ENCODE measurements at places on chromosomes 2 and 18.

DNA sequence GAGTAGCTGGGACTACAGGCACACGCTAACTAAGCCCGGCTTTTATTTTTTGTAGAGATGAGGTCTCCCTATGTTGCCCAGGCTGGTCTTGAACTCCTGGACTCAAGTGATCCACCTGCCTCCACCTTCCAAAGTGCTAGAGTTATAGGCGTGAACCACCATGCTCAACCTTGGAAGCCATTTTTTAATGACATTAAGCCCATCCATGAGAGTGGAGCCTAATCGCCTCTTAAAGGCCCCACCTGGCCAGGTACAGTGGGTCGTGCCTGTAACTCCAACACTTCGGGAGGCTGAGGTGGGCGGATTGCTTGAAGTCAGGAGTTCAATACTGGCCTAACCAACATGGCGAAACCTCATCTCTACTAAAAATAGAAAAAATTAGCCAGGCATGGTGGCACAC is 41.6 kb upstream of the TFCP2L1 start:
- DNase-seq, result no peak

GRCh38 chr2:118387509-118387908 is 299.2 kb downstream of the INSIG2 start:
- no peak for DNase-seq

DNA sequence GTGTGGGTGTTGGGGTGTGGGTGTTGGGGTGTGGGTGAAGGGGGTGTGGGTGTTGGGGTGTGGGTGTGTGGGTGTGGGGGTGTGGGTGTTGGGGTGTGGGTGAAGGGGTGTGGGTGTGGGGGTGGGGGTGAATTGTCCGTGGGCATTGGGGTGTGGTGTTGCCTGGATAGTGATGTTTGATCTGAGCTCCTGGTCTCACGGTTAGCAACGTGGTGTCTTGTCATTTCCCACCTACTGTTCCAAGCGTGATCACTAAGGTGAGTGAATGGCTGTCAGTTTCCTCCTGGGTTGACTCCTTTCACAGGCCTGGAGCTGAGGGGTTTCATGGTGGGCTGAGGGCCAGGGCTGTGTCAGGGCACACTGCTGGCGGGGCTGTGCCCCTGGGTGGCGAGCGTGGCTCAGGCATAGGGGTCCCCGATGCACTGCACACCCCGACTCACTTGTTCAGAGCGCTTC is 27.2 kb downstream of the RTP5 start:
- DNase-seq, result peak; percentile 19

GRCh38 chr2:71559828-71560637 is 106.7 kb downstream of the DYSF start:
- no peak for DNase-seq

DNA sequence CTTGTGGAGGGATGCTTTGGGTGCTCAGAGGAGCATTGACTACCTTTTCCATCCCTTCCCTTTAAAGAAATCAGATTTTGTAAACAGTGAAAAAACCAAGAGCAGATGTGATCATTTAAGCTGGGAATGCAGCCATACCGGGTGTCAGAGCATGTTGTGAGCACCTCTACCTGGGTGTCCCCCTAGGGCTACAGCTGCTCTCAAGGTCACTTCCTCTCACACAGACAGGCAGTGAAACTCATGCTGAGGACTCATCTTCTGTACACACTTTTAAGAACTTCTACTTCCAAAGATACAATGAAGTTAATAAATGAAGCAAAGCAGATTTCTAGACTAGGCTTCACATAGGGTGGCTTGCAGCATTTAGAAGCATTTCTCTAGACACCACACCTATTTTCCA is 48.4 kb upstream of the FRZB start:
- DNase-seq, result no peak

DNA sequence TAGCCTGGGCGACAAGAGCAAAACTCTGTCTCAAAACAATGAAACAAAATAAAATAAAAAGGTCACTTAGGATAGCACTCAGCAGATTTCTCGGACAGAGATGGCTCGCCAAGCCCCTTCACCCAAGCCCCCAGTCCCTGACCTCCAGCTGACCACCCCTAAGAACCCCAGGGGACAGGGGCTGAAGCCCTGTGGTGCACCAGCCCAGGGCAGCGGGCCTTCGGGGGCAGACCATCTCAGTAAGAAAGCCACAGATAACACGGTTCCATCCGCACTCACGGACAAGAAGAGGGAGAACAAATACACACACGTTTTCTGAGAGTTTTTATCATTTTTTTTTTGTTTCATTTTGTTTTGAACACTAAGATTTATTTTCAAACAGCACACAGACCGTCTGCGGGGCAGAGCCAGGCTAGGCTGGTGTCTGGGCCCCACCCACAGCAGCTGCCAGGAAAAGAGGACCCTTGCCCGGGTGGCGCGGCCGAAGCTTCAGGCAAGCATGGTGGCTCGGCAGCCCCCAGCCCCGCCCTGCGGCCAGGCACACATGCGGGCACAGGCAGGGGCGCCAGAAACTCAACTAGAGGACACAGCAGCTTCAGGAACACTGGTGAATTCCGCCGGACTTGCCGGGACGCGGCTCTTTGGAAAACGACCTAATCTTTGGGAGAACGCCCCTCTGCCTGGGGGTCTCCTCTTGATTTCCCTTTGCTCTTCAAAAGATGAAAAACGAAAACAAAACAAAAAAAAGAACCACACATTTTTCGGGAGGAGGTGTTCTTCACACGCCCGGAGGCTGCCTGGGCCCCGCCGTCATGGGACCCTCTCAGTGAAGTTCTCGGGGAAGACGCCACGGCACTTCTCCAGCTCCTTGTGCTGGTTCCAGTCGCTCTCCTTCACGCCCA is 59.0 kb downstream of the BIN1 start:
- DNase-seq, result no peak

GRCh38 chr2:16429431-16430145 is 236.0 kb downstream of the CYRIA start:
- DNase-seq, result no peak

DNA sequence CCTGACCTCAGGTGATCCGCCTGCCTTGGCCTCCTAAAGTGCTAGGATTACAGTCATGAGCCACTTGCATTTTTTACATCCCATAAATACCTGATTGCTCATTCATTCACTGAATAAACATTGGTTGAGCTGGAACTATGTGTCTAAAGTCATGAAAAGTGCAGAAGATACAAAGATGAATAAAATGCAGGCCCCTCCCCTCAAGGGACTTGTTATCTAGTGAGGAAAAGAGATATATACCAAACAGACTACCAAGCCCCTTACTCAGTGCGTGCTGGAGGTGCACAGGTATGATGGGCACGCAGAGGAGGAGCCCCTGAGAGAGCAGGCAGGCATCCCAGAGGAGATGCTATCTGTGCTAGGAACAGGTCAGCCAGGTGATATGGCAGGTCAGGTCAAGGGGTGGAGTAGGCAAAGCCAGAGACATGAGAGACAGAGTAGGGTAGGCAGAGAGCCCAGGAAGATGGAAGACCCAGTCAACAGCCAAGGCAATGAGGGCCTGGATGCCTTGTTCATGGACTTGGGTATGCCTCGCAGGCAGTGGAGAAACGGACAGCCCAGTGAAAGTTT is 7.7 kb downstream of the FHL2 start:
- no peak for DNase-seq

DNA sequence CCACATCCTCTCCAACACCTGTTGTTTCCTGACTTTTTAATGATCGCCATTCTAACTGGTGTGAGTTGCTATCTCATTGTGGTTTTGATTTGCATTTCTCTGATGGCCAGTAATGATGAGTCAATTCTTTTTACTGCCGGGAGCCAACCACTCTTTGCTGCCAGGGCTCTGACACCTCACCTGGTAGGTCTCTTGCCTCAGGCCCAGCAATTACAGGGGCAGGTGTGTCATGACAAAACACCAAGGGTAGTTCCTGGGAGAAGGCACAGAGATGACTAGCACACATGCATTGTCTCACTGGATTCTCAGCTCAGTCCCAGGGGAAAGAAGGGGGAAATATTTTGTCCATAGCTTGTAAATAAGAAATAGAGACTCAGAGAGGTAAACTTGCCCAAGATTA is 122.3 kb downstream of the CHST9 start:
- no peak for DNase-seq

DNA sequence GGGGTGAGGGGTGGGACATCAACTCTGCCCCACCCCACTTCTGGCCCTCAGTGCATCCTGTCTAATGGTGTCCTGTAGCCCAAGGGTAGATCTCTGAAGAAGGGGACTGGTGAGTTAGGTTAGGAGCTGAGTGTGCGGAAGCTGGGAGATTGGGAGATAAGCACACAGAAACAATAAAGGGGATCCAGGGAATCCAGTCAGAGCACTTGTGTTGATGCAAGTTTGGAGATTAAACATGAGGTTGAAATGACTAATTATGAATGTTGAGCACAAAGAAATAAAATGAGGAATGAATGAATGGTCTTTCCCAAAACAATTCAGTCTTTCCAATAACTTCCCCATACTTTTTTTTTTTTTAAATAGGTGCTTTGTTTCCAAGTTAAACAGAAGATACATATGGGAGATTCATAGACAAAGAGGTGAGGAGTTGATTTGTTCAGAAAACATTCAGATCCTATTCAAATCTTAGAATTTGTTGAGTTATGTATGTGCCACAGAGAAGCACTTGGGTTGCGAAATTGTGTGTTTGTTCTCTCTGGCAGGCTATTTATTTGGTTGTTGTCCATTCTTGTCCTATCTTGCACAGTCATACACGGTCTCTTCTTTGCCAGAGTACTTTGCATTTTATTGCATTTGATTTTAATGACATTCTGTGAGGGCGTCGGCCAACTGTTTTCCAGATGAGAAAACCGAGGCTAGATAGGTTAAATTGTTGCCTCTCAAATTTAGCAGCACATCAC is 31.6 kb upstream of the NABP1 start:
- DNase-seq, result no peak

- DNase-seq, result no peak
Observed at GRCh38 chr2:178109813-178110212, 2.4 kb upstream of the RBM45 start.

DNA sequence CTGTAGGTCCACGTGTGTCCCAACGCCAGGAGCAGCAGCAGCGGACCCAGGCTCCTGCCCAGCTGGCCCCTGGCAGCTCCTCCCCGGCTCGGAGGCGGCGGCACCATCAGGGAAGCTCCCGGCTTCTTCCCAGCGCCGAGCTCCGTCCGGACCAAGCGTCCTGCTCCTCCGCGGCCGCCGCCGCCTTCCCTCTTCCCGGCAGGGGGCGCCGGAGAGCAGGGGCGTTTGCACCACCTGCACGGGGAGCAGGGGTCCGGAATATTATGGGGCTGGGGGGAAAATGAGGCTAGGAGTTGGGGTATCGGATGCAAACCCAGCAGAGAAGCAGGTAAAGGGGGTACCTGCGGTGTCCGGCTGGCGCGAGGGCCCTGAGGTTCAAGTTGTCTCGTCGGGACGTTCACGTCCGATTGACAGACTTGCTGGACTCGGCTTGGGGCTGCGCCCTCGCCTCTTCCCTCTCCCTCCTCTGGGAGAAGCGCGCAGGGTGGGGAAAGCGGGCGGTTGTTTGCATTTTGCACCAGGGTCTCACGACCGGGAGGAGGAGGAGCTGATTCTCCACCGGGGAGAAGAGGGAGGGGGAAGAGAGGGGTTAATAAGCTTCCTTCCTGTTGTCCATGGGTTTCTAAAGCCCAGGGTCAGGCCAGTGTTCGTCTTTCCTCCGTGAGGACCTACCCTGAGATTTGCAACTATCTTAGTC is at the start of gene CCBE1:
Gene CCBE1 (minus strand): TSS at position 188 of the 697 bp plus-strand sequence.
- peak; percentile 59 for DNase-seq

GRCh38 chr2:23464905-23465537 is 80.0 kb downstream of the KLHL29 start:
- DNase-seq, result no peak

GRCh38 chr2:46294176-46294836 is 2.9 kb upstream of the EPAS1 start:
- DNase-seq, result no peak

DNA sequence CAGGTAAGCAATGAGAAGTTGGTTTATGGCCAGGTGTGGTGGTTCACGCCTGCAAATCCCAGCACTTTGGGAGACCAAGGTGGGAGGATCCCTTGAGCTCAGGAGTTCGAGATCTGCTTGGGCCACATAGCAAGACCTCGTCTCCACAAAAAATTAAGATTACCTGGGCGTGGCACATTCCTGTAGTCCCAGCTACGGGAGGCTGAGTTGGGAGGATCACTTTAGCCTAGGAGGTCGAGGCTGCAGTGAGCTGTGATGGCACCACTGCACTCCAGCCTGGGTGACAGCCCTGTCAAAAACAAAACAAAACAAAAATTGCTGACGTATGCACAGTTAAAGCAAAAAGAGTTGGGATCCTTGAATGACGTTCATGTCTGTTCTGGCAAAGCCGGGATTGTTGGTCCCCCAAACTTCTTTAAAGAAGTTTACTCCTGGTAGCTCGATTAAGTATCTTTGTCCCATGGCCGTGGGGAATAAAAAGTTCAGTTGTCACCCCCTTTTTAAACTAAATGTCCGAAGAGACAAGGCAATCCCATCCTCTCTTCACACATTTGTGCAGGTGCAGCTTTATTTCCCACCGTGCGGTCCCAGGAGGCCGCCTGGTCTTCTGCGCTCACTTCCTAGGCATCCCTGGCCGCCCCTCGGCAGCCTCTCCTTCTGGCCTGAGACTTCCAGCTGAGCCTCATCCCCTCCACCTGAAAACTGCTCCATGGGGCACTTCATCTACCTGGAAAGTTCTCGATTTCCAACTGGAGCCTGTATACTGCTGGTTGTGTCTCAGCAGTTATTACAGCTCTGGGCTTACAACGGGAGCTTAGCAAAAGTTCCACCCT is 762 bp upstream of the SPOPL start:
- DNase-seq, result no peak

- no peak for DNase-seq
Observed at GRCh38 chr2:230643576-230644291, 68.9 kb upstream of the CAB39 start.

- DNase-seq, result no peak
Observed at GRCh38 chr2:101469863-101470262, 5.0 kb downstream of the RFX8 start.

DNA sequence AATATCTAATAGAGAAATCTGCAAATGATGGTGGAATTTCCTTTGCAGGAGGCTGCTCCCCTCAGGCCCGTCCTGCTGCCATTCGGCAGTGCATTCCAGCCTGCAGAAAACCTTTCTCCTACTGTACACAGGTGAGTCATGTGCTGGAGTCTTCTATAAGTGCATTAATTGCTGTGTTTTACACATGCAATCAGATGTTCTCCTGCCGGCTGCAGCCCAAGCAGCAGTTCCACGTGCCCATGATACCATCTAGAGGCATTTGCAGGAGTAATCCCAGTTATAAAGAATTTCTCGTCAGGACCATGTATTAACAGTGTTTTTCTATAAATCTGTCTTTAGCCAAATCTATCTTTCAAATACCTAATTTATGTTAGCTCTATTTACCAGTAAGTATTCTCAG is 304.7 kb upstream of the HNMT start:
- DNase-seq, result no peak

DNA sequence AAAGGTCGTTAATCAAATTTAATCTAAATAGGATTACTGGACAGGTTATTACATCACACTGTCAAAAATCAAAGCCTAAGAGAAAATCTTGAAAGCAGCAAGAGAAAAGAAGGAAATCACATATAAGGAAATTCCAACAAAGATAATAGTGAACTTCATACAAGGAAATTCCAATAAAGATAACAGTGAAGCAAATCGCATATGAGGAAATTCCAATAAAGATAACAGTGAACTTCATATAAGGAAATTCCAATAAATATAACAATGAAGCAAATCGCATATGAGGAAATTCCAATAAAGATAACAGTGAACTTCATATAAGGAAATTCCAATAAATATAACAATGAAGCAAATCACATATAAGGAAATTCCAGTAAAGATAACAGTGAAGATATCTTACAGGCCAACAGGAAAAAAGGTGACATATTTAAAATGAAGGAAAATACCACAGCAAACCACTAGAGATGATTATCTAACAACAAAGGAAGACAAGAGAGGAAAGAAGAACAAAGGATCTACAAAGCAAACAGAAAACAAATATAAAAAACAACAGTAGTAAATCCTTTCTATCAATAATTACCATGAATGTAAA is 787.7 kb downstream of the CCDC85A start:
- no peak for DNase-seq

Data from uterus (tissue), 4 donors.